ENCODE measurements at places on chromosomes 3 and 15.
A peak's percentile ranks its signal among the peaks of the same experiment; 100 is the strongest.

DNA sequence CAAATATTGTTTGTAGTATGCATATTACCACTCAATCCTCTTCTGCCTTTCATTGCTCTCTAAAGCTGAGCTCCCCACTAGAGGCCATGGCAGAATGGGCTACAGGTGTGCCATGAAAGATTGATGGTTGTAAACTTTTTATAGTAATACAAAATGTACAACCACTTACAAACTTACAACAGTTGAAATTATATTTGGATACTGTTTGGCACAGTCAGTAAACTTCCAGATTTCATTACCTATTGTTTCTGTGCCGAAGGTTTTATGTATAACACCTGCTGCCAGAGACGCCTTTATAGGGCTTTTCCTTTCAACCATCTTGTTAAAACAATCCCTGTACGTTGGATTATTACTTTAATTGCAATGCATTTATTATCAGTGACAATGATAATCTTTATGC is 7.0 kb downstream of the ROPN1 start:
- no peak for DNase-seq

DNA sequence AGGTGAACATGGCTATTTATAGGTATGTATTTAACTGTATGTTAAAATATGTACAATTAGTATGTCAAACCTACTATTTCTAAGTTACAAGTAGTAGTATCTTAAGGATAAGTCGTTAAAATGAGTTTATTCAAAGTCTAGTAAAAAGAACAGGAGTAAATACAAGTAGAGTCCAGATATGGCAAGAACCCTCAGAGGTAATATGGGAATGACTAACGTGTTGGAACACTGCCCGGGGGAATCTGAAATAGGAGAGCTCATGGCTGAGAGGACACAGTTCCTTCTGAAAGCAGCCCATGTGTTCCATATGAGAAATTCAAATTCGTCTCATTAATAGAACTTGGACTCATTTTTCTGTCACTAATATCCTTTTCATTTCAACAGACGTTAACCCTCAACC is 158.8 kb downstream of the CLSTN2 start:
- DNase-seq: no peak

DNA sequence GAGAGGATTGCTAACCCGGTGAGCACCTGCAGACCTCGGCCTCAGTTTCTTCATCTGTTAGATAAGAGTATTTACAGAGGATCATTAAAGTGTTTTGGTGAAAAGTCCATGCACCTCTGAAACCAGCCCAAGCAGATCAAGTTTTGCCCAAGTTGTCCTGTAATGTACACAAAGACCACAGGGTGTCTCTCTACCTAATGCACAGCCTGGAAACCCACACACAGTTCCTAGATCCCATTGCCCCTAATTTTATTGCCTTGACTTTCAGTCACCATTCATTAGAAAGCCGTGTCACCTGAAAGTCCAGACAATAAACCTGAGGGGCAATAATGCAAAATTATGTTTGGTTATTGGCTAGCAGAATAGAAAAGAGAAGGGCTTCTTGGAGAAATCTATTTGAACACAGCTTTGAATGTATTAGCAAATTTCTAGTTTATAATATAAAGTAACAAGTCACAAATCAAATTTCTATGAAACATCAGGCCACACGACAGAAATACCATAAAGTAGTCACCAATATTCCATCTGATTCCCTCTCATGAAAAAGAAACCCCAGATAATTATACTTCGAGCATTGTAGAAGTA is 161.3 kb upstream of the SLC2A2 start:
- peak; percentile 83 for DNase-seq

DNA sequence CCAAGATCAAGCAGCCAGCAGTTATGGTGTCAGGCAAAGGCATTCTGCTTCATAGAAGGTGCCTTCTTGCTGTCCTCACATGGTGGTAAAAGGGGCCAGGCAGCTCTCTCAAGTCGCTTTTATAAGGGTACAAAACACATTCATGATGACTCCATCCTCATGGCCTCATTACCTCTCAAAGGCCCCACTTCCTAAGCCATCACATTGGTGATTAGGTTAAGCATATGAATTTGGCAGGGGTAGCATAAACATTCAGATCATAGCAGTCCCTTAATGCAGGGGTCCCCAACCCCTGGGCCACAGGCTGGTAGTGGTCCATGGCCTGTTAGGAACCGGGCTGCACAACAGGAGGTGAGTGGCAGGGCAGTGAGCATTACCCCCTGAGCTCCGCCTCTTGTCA is 42.8 kb downstream of the PRR23E start:
- no peak for DNase-seq

DNA sequence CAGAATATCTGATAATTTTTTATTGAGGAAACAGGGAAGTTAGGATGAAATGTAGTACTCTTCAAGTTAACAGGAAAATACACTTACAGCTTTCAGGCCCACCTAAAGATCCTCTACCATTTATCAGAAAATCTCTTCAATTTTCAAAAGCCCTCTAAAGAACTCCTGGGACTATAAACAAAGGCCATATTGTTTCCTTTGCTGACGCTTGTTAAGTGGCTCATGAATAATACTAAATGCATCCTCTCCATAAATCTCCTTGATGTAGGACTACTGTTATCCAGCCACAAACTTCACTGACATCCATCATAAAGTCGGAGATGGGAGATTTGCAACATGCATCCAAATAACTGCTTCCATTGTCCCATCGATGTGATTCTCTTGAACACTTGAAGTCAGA is 326.5 kb downstream of the ZIC1 start:
- no peak for DNase-seq

DNA sequence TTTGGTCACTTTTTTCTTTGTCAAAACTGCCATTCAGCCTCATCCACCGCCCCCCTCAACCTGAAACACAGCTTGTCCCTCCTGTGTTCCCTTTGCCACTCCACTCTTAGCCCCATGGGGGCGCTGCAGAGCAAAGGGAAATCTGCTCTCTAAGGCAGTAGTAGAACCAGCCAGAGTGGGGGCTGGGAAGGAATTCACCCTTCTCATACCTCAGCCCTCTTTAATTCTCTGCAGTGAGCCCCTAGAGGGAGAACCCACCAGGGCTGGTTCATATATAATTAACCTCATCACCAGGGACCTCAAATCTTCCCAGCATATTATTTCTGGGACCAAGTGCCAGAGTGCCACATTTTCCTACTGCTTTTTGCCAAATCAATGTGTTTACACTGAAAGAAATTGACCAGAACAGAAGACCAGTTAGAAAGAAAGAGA is 2.8 kb upstream of the BCL6 start:
- peak; percentile 94 for DNase-seq

GRCh38 chr3:173138026-173138425 is 3.0 kb downstream of the SPATA16 start:
- no peak for DNase-seq

Measured in hematopoietic multipotent progenitor cell treated with erythropoietin and hydrocortisone succinate and interleukin-3 and kit ligand, for 6 days (in vitro differentiated cells).